ENCODE measurements at places on chromosomes 1 and 21.

DNA sequence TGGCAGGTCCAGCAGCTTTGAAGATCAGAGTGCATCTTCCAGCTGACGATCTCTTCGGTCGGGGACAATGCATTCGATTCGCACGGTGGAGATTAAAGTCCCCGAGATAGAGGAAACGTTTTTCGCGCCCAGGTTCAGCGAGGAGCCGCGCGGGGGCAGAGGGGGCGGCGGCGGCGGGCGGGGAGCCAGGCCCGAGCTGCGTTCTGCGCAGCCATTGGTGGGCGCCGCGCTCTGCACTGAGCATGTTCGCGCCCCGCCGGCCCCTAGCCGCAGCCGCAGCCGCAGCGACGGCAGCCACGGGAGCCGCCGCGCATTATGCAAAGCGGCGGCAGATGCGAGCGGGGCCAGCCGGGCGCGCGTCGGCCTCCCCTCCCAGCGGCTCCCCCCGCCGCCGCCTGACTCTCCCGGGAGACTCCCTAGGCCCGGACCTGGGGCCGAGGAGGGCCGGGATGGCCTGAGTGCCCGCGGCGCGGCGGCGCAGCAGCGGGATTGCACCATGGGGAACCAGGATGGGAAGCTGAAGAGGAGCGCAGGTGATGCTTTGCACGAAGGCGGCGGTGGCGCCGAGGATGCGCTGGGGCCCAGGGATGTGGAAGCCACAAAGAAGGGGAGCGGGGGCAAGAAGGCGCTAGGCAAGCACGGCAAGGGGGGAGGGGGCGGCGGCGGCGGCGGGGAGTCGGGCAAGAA, at the start of gene FMN2:
Gene FMN2, plus strand, starts transcription at position 270 of the 687 bp plus-strand sequence. Its CDS starts 227 bp downstream, at position 497.
- peak; percentile 96 for DNase-seq

GRCh38 chr1:107225706-107226105, 84.9 kb downstream of the NTNG1 start:
- DNase-seq: peak; percentile 43

DNA sequence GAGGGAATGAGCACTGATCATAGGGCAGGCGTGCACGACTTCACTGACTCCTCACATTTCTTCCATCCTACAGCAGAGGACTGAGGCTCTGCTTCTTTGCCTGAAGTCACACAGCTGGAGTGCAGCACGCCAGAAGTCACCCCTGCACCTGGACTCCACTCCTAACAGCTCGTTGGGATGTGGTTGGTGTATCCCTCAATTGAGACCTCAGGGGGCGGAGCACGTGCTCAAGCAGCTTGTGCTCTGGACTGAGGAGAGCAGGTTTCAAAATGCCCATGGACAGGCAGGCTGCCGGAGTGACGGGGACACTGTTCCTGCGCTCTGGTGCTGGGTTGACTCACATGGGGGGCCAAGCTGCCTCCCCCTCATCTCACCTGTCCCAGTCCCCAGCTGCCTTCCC, 13.9 kb downstream of the CHIT1 start:
- peak; percentile 86 for DNase-seq

DNA sequence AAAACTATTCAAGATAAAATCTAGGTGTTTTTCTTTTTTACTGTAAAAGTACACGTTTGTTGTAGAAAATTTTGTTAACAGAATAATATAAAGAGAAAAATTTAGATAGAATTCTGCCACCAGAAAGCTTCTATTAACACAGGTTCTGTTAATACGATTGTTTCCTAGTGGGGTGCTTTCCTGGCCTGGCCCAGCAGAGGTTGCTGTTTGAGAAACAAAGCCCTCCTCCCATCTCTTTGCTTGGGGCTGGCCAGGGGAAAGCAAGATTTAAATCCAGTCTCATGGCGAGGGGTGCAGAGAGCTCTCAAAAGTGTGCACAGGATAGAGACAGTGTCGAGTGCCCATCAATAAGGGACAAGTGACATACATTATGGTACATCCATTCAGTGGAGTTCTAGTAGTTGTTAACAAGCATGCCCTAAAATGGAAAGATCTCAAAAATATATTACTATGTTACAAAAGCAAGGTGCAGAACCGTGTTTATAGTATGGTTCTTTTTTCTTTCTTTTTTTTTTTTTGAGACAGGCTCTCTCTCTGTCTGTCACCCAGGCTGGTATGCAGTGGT, 14.6 kb upstream of the ACBD3 start:
- peak; percentile 24 for DNase-seq

- no peak for DNase-seq
Observed at GRCh38 chr1:46364612-46365011, 24.0 kb downstream of the NSUN4 start.

- no peak for DNase-seq
Observed at GRCh38 chr1:68478662-68479061, 18.2 kb downstream of the DEPDC1 start.

GRCh38 chr1:241610056-241610815, 29.9 kb downstream of the CHML start:
- peak; percentile 81 for DNase-seq

GRCh38 chr1:5989286-5989605, 3.0 kb downstream of the NPHP4 start:
- DNase-seq: no peak

GRCh38 chr1:74673351-74674111, at the start of gene ERICH3:
Gene ERICH3 (minus strand): TSS chr1:74673792. CDS start chr1:74673519, 273 bp downstream.
- DNase-seq: peak; percentile 82

GRCh38 chr1:222310836-222311235, 237.1 kb downstream of the HHIPL2 start:
- no peak for DNase-seq

GRCh38 chr1:14120895-14121294, 420.9 kb downstream of the PRDM2 start:
- no peak for DNase-seq

DNA sequence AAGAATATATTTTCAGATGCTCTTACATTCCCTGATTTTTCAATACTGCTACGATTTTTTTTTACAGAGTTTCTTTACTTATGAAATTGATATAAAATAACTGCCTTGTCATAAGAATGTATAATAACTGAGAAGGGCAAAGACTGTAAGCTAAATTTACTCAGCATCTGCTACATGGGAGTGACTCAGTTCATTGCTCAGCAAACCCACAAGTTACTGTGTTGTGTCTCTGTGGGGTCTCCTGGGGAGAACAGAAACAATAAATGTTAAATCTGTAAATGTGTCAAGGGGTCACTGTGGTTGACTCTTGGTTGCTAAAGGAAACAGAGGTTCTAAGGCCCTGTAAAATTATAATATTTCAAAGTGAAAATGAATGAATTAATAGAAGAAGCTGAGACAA, 210.3 kb upstream of the CACYBP start:
- no peak for DNase-seq

DNA sequence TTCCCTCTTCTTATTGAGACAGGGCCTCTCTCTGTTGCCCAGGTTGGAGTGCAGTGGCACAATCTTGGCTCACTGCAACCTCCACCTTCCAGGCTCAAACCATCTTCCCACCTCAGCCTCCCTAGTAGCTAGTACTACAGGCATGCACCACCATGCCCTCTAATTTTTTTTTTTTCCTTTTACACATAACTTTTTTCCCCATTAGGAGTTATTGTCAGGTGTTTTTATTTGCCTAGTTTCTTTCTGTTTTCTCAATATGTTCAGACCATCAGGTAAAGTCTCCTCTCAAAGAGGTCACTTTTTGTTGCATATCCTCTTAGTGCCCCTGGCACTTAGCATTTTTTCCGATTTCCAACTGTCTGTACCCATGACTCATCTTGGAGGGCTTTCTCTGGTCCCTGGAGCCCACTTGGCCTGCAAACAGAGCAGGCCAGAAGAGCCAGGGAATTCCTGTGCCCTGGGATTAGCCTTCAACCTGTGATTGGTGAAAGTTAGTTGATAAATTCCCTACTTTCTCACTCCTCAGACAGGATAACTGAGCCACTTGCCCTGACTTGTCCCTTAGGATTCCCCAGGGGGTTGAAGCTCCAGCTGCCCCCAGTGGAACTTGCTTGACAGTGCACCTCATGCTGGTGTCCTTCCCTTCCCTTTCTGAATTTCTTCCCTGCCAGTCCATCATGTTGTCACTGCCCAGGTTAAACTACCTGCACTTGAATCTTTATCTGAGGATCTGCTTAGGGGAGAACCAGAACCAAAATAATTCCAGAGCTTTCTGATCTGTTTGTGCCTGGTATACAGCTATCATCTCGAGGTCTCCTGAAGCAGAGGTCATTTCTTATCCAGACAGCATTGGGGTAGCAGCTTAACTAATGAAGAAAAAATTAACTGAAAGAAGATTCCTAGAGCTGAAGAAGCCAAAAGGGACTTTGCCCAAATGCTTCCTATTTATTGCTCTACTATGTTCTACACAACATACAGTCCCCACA, 2.4 kb downstream of the NTPCR start:
- DNase-seq: peak; percentile 84

DNA sequence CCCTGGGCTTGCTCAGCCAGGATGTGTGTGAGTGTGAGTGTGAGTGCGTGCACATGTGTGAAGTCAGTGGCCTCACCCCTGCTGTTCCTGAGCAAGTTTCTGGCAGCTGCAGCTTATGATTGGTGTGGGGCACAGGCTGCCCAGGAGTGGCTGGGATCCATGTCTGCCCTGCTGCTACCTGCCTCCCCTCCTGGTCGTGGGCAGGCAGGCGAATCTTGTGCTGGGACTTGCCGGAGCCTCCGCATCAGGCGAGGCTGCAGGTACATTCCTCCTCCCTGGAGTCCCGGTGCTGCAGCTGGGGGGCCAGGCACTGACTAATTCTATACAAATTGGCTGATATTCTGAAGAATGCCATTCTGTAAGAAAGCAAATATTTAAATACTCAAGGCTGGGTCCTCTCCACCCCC, 85.6 kb upstream of the WNT4 start:
- DNase-seq: peak; percentile 31

GRCh38 chr1:42853116-42853884, 6.9 kb downstream of the ZNF691 start:
- no peak for DNase-seq

- DNase-seq: no peak
Observed at GRCh38 chr1:4595341-4596225, 58.8 kb upstream of the AJAP1 start.

Measured in NCI-H69 (cell line).